ENCODE measurements at places on chromosomes 4 and X. TPM values are rescaled to one million over a fixed set of nuclear protein-coding genes. Genes with fewer than 3 reads are reported as not detected.
A peak's percentile ranks its signal among the peaks of the same experiment; 100 is the strongest.

- no peaks in the 10 kb centered on the region for H3K36me3 ChIP-seq
- no peak overlapping the region for H3K4me3 ChIP-seq
- no peaks in the 10 kb centered on the region for H3K4me1 ChIP-seq
Observed at GRCh38 chrX:14533867-14534266, 4.5 kb downstream of the GLRA2 start.

DNA sequence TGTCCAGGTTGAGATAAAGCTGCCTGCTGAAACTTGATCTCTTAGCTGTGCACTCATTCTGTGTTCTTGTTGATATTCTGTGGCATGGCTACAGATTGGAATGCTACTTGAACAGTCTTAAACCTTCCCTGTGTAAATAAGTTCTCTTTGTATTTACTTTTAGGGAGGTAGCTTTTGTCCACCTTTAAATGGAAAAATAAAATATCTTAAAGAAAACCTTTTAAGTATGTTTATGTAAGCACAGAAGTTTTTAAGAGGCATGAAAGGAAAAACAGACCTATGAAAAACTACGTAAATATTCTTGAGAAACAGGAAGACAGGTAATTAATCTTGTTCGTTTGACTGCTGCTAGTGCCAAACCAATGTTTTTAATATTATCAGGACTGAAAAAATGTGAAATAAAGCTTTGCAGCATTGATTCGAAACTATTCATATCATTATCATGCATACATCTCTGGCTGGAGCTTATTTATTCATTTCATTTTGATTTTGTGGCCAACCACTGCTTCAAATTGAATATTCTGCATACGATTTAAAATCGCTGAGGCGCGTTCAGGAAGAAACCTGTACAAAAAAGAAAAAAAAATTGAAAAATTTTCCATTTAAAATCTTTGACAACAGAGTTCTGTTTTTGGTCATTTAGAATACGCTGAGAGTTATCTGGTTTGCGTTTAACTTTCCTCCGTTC lies 17.8 kb downstream of the HSD17B13 start:
- H3K4me1 ChIP-seq: peaks cover 9% of the 10 kb centered on the region
- no peak overlapping the region for H3K4me3 ChIP-seq

DNA sequence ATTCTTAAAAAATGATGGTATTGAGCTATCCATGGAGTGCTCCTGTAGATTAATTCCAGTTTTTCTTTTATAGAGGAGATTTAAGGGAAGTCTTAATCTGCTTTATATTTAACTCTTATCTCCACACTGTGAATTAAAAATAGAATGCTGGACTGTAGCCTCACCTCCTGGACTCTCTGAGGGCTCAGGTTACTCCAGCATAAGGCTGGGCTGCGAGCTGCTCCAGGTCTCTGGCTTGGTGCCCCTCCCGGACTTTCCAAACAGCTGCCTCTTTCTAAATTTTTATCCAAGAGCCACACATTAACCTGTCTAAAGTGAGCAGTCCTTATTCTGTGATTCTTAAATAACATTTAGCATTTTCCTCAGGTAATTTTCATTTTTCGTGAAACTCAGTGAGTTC lies 218.7 kb upstream of the JADE1 start:
- peak overlapping the region; percentile 77 for H3K27ac ChIP-seq
- H3K27me3 ChIP-seq: no peaks in the 10 kb centered on the region
- peaks cover 26% of the 10 kb centered on the region for H3K4me1 ChIP-seq
- H3K4me3 ChIP-seq: no peak overlapping the region
- DNase-seq: peak; percentile 28

GRCh38 chr4:83548151-83548905 lies 12.4 kb downstream of the GPAT3 start:
- no peaks in the 10 kb centered on the region for H3K36me3 ChIP-seq
- H3K4me3 ChIP-seq: no peak overlapping the region
- H3K27me3 ChIP-seq: no peaks in the 10 kb centered on the region
- DNase-seq: peak; percentile 92

DNA sequence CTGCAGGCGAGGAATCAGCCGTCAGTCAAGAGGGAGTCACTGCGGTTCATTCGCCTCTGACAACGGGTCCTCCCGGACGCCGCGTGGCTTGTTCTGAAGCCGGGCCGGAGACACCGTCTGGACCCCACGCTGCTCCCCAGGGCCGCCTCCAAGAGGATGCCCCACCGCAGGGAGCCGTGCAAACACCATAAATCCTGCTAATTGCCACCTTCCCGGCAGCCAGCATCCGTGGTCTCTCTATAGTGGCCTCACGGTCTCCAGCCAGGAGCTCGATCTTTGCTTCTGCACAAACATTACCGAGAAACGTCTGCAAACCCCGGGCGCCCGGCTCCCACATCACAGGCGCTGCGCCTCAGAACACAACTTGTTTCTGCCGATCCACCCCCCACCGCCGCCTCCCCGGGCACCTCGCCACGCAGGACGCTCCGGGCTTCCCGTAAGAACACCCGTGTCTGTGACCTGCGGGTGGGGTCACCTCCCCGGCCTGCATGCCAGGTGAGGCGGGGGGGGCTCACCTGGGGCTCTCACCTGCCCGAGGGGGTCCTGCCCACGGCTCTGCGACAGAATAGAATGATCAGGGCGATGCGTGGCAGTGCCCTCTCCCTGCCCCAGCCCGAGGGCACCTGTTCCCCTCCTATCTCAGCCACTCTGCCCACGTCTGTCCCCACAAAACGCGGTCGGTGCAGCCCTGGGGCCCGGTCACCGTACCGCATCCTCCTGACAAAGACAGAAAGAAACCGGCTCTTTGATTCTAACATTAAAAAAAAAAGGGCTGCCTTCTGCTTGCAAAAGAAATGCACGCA lies 32.4 kb upstream of the PPP2R3B start:
- no peak overlapping the region for H3K4me3 ChIP-seq
- no peak overlapping the region for H3K27ac ChIP-seq
- H3K36me3 ChIP-seq: no peaks in the 10 kb centered on the region
- peaks cover under 1% of the 10 kb centered on the region for H3K27me3 ChIP-seq

GRCh38 chr4:22532896-22533295 lies 17.0 kb upstream of the ADGRA3 start:
- DNase-seq: no peak
- no peak overlapping the region for H3K27ac ChIP-seq
- H3K4me3 ChIP-seq: no peak overlapping the region
- no peaks in the 10 kb centered on the region for H3K4me1 ChIP-seq
- no peaks in the 10 kb centered on the region for H3K27me3 ChIP-seq
- no peaks in the 10 kb centered on the region for H3K36me3 ChIP-seq

GRCh38 chr4:78022517-78022916 lies 34.6 kb upstream of the FRAS1 start:
- H3K36me3 ChIP-seq: no peaks in the 10 kb centered on the region
- no peak for DNase-seq
- H3K27ac ChIP-seq: no peak overlapping the region
- H3K4me1 ChIP-seq: no peaks in the 10 kb centered on the region

GRCh38 chrX:4805502-4805901 lies 1092.1 kb upstream of the PRKX start:
- no peak overlapping the region for H3K4me3 ChIP-seq
- H3K36me3 ChIP-seq: no peaks in the 10 kb centered on the region
- DNase-seq: peak; percentile 67
- no peaks in the 10 kb centered on the region for H3K27me3 ChIP-seq

- H3K4me1 ChIP-seq: no peaks in the 10 kb centered on the region
- no peak for DNase-seq
- H3K4me3 ChIP-seq: no peak overlapping the region
- H3K27ac ChIP-seq: no peak overlapping the region
Observed at GRCh38 chr4:122764821-122765215, 32.3 kb downstream of the BBS12 start.

DNA sequence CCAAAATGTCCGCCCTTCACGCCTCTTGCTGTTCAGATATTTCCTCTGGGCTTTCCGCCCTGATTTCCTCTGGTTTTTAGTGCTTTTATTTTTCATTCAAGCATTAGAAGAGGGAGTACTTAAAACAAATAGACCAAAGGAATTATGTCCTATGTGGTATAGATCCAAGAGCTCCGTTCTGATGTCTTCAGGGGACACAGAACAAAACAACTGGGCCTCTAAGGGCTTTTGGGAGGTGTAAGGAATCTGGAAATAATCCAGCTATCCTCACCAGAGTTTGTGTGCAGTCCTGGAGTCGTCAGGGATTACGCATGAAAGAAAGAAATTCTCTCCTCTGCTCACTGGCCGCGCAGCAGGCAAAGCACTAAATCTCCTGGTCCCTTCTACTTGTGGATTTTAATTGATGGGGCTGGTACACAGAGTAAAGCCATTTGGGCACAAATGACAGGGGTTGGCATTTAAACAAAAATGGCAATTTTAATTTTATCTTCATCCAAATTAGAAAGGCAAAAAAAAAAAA lies 999.2 kb downstream of the ADGRL3 start:
- no peaks in the 10 kb centered on the region for H3K4me1 ChIP-seq
- H3K27me3 ChIP-seq: no peaks in the 10 kb centered on the region
- no peaks in the 10 kb centered on the region for H3K36me3 ChIP-seq
- H3K27ac ChIP-seq: no peak overlapping the region

- no peak for DNase-seq
- H3K27me3 ChIP-seq: no peaks in the 10 kb centered on the region
- peaks cover 64% of the 10 kb centered on the region for H3K36me3 ChIP-seq
- H3K4me3 ChIP-seq: no peak overlapping the region
- peak overlapping the region; percentile 59 for H3K27ac ChIP-seq
Observed at GRCh38 chrX:13716905-13717304, 17.5 kb downstream of the TRAPPC2 start.

DNA sequence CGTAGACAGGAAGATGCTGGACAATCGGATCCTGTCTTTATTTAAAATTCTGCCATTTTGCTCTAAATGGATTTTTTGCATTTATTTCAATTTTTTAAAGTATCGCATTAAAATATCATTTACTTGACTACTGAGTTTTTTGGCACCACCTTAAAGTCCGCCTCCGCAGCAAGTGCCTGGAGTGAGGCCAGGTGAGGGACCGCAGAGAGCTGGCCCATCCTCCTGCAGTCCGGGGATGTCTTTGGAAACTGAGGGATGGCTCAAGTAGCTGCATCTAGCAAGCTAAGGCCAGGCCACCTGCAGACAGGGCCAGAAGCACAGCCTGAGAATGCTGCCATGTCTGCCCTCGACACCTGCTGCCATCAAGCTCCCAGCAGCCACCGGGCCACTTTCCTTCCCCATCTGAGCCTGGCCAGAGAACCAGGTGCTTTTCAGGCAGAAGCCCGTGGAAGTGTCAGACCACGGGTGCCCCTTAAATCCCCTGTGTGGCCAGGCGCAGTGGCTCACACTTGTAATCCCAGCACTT lies 69.6 kb downstream of the ABLIM2 start:
- DNase-seq: no peak
- no peaks in the 10 kb centered on the region for H3K4me1 ChIP-seq
- no peaks in the 10 kb centered on the region for H3K27me3 ChIP-seq

GRCh38 chr4:189069772-189070171 lies 870.9 kb upstream of the FRG1 start:
- H3K4me3 ChIP-seq: no peak overlapping the region
- DNase-seq: no peak
- H3K4me1 ChIP-seq: no peaks in the 10 kb centered on the region
- H3K36me3 ChIP-seq: no peaks in the 10 kb centered on the region
- H3K27ac ChIP-seq: no peak overlapping the region
- H3K27me3 ChIP-seq: no peaks in the 10 kb centered on the region

- no peak overlapping the region for H3K4me3 ChIP-seq
- no peaks in the 10 kb centered on the region for H3K36me3 ChIP-seq
- DNase-seq: no peak
- H3K27me3 ChIP-seq: no peaks in the 10 kb centered on the region
- no peaks in the 10 kb centered on the region for H3K4me1 ChIP-seq
- H3K27ac ChIP-seq: no peak overlapping the region
Observed at GRCh38 chr4:30922625-30923024, 202.5 kb downstream of the PCDH7 start.

DNA sequence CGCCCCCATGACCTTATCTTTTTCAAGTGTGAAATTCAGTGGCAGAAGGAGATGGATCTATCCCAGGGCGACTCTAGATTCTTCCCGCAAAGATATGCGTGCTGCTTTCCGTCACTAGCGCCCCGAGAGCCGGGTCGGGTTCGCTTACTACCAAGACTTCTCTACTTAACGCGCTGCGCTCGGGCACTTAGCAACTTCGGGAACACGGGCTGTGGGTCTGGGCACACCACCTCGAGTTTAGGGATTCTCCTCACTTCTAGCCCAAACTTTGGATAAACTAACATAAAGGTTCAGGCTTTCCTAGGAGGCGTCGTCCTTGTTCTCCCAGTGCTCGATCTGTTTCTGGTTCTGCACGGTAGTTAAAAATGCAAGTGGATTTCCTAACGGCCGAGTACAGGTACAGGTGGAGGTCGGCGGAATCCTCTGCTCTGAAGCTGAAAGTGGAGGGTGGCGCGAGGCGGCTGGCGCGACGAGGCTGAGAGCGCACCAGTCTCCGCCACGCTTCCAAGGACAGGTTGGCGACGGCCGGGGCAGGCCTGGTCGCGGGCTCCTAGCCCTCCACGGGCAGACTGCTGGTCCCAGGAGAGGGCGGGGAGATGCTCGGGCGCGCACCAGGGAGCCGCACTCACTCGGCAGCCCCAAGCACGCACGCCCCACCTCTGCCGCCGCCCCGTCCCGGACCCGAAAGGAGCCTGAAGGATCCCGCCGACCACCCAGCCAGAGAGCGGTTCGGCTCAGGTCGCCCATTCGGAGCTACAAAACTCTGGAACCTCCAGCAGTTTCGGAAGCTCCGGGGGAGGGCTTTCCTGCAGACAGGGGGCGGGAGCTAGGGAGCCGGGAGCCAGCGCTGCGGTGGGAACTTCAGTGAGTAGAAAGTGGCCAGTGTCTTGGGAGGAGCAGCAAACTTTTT lies 100.8 kb upstream of the TENM3 start:
- peaks cover 29% of the 10 kb centered on the region for H3K4me1 ChIP-seq
- no peak for DNase-seq
- peaks cover 97% of the 10 kb centered on the region for H3K27me3 ChIP-seq
- H3K27ac ChIP-seq: no peak overlapping the region
- H3K36me3 ChIP-seq: no peaks in the 10 kb centered on the region
- peak overlapping the region; percentile 67 for H3K4me3 ChIP-seq

TCEAL6 gene
- total RNA-seq: not detected

STARD8 gene
- 2.9 TPM for total RNA-seq

FGFR3 gene
- total RNA-seq: 530 TPM

CSAG2 gene
- total RNA-seq: not detected

LIMCH1 gene
- total RNA-seq: 37.1 TPM

BEND2 gene
- not detected for total RNA-seq
